ENCODE measurements at places on chromosomes 12 and 14. TPM values are rescaled to one million over a fixed set of nuclear protein-coding genes. Genes with fewer than 3 reads are reported as not detected.

The AKT1 gene
- 174 TPM for total RNA-seq

- peaks cover 24% of the 10 kb centered on the region for H3K4me1 ChIP-seq
- H3K4me3 ChIP-seq: no peak overlapping the region
- no peak for DNase-seq
- no peaks in the 10 kb centered on the region for H3K27me3 ChIP-seq
- H3K36me3 ChIP-seq: no peaks in the 10 kb centered on the region
Observed at GRCh38 chr12:49865109-49865781, 22.3 kb upstream of the BCDIN3D start.

GRCh38 chr14:105283028-105283427 is 17.8 kb downstream of the BRF1 start:
- no peak overlapping the region for H3K27ac ChIP-seq
- no peak for DNase-seq
- no peaks in the 10 kb centered on the region for H3K4me1 ChIP-seq
- H3K4me3 ChIP-seq: no peak overlapping the region

- no peaks in the 10 kb centered on the region for H3K4me1 ChIP-seq
- H3K36me3 ChIP-seq: no peaks in the 10 kb centered on the region
- H3K27me3 ChIP-seq: no peaks in the 10 kb centered on the region
- no peak overlapping the region for H3K4me3 ChIP-seq
Observed at GRCh38 chr14:63078569-63078968, 33.3 kb upstream of the KCNH5 start.

DNA sequence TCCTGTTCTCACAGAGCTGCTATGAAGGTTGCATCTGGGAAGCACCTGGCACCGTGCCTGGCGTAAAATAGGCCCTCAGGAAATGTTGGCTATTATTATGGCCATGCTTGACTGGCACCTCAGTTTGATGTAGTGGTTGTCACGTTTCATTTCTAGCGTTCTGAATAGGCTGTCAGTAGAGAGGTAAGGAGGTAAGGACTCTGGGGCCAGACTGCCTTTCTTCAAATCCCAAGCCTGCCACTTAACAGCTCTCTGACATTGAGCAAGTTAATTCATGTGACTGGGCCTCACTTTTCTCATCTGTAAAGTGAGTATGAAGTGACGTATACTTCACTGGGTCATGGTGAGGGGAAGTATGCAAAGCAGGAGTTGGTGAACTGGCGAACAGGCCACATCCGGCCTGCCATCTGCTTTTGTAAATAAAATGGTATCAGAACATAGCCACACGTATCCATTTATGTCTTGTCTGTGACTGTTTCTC is 196.2 kb downstream of the CACNA1C start:
- peaks cover 7% of the 10 kb centered on the region for H3K4me1 ChIP-seq
- H3K4me3 ChIP-seq: no peak overlapping the region
- H3K36me3 ChIP-seq: no peaks in the 10 kb centered on the region
- DNase-seq: no peak

DNA sequence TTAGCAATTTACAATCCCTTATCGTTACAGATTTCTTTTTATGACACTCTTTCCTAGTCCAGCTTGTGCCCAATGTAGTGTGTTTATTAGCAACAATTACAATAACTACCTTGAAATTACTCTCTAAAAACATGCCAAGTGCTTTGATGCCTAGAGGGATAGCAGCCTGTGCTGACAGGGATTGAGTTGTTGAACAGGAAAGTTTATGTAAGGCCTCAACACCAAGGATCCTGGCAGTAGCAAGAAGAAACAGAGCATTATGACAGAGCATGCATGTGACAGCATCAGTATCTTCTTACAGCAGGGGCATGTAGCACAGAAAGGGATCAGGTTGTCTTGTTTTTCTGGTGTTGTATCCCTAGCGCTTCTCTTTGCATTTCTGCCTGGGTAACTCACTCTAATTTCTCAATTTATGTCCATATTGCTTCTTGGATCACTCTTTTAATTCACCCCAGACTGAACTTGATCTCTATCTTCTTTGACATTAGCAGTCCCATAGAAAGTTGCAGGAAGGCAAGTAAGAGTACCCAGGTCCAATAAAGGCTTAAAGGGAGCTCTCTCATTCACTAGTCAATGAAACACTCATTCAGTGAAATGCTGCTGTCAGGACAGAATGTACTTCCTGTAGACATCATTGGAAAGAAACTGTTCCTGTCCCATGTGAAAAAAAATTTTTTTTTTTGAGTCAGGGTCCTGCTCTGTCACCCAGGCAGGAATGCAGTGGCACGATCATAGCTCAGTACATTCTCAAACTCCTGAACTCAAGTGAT is 220.0 kb upstream of the GRIP1 start:
- H3K4me1 ChIP-seq: no peaks in the 10 kb centered on the region
- H3K4me3 ChIP-seq: no peak overlapping the region
- H3K36me3 ChIP-seq: no peaks in the 10 kb centered on the region
- no peak for DNase-seq

DNA sequence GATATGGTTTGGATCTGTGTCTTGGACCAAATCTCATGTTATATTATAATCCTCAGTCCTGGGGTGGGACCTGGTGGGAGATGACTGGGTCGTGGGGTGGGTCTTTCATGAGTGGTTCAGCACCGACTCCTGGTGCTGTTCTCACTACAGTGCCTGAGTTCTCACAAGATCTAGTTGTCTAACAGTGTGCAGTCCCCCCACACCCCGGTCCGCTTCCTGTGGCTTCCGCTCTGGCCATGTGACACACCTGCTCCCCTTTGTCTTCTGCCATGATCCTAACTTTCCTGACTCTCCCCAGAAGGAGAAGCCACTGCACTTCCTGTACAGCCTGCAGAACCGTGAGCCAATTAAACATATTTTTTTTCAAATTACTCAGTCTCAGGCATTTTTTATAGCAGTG is 1262.2 kb downstream of the TMEM121 start:
- H3K27ac ChIP-seq: no peak overlapping the region
- H3K4me3 ChIP-seq: no peak overlapping the region
- DNase-seq: no peak
